Neural progenitor cell (in vitro differentiated cells): ENCODE measurements at places on chromosomes 1 and 21. TPM values are rescaled to one million over a fixed set of nuclear protein-coding genes. Genes with fewer than 3 reads are reported as not detected.

TRIM58 gene
- total RNA-seq = 0.09 and 0.26 TPM in 2 replicates

WNT4 gene
- 0.03 TPM in 1 of 2 replicates, not detected in the other for total RNA-seq

SLAMF6 gene
- not detected in 2 replicates for total RNA-seq

RGL1 gene
- 13.5 and 15.0 TPM in 2 replicates for total RNA-seq

KHDC4 gene
- total RNA-seq = 91.5 and 91.9 TPM in 2 replicates

SLC37A1 gene
- total RNA-seq = 1.2 and 6.1 TPM in 2 replicates

ANKRD65 gene
- 0.15 and 1.7 TPM in 2 replicates for total RNA-seq

RHOU gene
- total RNA-seq = 47.6 and 67.0 TPM in 2 replicates

DNA sequence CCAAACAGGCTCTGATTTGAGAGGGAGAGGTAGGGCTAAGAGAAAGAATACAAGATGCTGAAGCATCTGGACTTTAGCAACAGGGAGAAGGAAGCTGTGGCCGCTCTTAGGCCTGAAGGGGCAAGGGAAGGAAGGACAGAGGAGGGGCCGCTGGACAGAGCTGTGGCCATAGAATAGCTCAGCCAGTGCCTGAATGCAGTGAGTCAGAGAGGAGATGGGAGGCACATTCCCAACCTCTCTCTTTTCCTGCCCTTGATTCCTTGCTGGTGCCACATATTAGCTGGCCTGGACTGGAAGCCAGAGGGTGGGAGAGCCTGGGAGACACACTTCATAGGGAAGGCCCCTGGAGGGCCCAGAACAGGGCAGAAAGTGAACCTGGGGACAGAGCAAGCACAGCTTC lies 83.4 kb upstream of the POU3F1 start:
- no peak for DNase-seq

- DNase-seq = no peak
Measured at GRCh38 chr21:46168659-46169386, 13.4 kb upstream of the FTCD start.

DNA sequence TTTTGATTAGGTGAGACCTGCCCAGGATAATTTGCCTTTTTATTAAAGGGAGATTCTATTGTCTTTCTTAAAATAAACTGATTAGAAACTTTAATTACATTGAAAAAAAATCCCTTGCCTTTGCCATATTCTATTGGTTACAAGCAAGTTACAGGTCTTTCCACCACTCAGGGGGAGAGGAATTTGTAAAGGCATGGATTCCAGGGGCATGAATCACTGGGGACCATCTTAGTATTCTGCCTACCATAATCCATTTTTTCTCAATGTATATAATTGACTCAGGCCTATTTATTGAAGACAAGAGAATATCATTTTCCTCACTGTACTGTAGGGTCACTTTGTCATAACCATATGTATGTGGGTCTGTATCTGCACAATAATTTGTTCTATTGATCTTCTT lies 124.3 kb upstream of the PDE4B start:
- no peak for DNase-seq

GRCh38 chr21:41186755-41187536 lies 19.0 kb downstream of the BACE2 start:
- no peak for DNase-seq

DNA sequence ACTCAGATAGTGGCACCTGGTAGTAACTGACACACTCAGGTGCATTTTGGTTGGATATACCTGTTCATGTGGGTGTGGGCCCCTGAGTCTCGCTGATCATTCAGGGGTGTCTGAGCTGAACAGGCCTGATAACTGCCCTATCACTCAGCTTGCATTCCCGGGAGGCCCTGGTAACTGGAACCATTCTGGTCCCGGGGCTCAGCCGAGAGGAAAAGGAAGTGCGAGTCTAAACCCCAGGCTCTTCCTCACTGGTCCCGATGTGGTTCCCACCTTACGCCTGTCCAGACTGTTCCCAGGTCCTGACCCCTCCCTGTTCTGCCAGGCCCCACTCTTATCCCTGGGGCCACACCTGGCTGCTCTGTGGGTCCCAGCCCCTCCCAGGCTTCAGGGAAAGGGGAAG lies 11.7 kb upstream of the CDK18 start:
- no peak for DNase-seq

DNA sequence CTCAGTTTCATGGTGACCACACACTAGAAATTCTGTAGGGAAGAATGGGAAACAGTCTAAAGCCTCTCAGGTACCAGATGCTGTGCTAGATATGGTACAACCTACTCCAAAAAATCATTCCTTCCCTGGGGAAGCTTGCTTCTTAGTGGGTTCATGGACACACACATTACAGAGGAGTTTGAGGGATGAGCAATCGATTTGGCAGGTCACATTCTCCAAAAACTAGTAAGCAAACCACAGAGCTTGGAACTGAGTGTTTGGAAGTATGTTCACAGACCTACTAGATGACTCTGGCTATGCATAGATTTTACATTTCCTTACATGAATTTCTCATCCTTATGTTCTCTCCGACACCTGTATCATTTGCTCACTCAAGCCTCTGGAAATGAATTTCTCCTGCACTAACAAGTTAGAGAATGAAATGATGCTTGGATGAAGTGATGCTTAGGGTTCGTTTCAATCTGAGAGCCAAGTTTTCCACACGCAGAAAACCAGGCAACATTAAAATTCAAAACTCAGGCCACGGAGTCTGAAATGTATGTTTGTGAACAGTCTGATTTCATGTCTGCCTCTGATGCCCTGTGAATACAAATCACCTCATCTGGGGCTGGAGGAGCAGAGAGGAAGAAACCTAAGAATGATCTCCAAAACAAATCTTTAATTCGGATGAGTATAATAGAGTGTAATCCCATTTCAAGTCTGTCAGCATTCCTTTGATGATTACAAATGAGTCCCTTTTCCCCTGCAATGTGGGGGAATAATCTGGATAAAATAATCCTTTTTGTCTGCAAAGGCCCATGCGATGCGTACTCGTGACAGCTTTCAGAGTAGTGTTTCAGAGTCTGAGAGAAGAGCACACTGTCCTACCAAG lies 11.0 kb downstream of the EVA1C start:
- DNase-seq = no peak

- no peak for DNase-seq
Measured at GRCh38 chr1:219427403-219427802, 185.5 kb downstream of the ZC3H11B start.

DNA sequence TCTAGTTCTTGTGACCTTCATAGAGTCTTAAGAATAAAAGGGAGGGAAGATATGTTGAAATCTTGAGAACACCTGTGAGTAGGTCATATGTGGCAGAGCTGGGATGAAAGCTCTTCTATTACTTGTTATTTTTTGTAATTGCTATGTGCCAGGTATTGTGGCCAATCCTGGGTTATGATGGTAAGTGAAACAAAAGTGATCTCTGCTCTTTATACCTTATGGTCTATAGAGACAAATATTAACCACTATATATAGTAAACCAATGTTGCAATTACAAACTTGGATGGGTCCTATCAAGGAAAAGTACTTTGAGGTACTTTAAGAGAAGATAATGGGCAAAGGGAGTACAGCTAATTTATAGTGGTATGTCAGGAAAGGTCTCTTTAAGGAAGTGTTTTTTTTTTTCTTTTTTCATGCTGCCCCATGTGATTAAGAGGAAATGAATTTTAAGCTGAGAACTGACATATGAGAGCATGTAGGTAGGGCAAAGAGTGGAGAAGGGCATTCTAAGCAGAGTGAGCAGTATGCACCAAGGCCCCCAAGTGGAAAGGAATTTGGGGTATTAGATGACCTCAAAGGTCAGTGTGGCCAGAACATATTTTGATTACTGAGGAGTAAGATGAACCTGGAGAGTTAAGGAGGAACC lies 43.3 kb downstream of the POU2F1 start:
- DNase-seq = no peak

- no peak for DNase-seq
Measured at GRCh38 chr21:44730951-44731579, 19.7 kb upstream of the TSPEAR start.

- DNase-seq = no peak
Measured at GRCh38 chr1:159196543-159196942, 8.1 kb upstream of the ACKR1 start.

DNA sequence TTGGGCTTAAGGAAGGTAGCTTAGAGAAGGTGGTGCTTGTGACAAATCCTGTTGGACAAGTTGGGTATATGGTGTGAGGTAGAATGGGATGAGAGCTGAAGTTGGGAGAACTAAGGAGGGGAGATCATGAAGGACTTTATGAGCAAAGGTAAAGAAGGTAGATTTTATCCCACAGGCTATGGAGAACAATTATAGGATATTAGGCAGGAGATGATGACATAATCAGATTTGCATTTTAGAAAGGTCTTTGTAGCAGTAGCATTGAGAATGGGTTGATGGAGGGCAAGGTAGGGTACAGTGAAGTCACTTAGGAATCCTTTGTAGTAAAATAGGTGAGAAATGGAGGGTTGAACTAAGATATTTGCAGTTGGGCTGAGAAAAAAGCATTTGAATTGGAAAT lies 14.9 kb upstream of the TCHH start:
- no peak for DNase-seq

- DNase-seq = no peak
Measured at GRCh38 chr1:29459620-29459945, 223.3 kb downstream of the PTPRU start.

- DNase-seq = no peak
Measured at GRCh38 chr1:26218906-26219494, 15.0 kb upstream of the CEP85 start.

- DNase-seq = no peak
Measured at GRCh38 chr1:234486858-234487840, 8.2 kb upstream of the TARBP1 start.

DNA sequence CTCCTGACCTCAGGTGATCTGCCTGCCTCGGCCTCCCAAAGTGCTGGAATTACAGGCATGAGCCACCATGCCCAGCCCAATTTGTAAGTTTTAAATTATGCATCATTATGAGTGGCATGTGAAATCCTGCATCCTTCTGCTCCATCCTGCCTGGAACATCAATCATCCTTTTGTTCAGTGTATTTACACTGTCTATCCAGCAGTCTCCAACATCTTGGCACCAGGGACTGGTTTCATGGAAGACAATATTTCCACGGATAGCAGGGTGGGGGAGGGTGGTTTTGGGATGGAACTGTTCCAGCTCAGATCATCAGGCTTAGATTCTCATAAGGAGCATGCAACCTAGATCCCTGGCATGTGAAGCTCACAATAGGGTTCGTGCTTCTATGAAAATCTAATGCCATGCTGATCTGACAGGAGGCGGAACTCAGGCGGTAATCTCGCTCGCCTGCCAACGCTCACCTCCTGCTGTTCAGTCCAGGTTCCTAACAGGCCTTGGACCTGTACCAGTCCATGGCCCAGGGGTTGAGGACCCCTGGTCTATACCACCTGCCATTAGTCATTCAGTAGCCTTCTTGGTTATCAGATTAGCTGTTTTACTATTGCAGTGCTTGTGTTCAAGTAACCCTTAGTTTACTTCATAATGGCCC lies 22.2 kb upstream of the TCEA3 start:
- no peak for DNase-seq

DNA sequence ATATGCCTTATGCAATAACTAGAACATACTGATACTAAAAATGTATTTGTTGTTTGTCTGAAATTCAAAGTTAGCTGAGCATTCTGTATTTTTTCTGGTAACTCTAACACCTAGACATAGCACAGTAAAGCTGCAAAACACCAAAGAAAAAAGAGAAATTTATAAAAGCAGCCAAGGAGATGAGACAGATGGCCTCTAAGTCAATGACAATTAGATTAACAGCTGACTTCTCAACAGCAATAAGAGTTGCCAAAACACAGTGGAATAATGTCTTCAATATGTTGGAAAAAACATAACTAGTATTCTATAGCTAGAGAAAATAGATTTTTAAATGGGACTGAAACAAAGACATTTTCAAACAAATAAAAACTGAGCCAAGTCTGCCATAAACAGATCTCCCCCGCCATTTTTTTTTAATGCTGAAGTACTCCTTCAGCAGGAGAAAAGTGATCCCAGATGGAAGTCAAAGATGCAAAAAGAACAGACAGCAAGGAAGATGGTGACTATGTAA lies 81.3 kb downstream of the SYF2 start:
- DNase-seq = no peak

DNA sequence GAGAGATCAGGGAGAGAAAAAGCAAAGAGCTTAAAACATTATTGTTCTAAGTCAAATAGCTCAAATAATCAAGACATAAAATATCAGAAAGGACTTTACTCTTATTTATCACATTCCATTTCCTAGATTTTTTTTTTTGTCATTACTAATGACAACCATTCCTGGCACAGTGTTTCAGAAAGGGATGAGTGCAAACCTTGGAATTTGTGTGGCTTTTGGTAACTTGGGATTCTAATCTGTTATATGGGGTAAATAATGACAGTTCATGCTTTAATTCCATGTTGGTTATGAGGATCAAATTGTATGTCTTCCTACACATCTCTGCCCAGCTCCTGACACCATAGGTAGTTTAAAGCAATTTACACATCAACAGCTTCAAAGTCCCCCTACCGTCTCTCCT lies 358.4 kb upstream of the ADGRL4 start:
- no peak for DNase-seq

GRCh38 chr1:67818725-67819301 lies 14.5 kb downstream of the GNG12 start:
- DNase-seq = no peak

DNA sequence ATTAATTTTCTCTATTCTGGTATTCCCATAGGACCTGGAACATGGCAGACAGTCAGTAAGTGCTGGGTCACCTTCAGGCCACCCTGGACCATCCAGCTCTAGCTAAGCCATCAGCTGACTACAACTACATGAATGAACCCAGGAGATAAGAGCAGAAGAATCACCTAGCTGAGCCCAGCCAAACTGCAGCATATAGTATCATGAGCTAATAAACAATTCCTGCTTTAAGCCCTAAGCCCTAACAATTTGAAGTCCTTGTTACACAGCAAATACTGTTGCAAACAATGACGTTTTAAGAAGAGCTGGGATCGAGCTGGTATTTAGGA lies 14.2 kb upstream of the CITED4 start:
- DNase-seq = no peak

- DNase-seq = no peak
Measured at GRCh38 chr1:113178522-113178921, 105.5 kb downstream of the LRIG2 start.

DNA sequence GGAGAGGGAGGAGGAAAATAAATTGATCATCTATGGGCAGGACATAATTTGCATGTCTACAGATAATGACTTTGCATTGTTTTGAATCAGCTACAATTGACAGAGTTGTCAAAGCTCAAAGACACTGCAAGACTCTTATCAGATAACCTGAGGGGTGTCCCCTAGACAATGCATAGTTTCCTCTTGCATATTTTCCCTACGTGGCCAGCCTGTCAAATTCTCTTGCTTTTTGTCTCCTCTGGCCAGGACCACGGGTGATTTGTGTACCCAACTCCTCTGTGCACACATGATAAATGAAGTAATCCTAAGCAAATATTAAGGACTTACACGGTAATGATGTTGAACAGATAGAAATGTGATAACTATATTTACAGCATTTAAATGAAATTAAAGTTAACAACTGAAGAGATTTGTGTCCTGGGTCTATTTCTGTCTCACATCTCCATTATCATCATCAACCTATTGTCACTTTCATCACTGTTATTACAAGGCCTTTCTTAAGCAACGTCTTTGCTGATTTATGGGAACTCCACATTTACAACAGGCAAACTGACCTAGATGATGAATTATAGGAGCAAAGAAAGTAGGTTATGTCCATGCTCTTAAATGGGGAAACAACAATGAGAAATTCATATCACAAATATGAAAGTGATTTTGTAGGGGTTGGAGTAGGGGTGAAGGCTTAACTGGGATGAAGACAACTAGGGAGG lies 18.8 kb downstream of the BATF3 start:
- no peak for DNase-seq

- DNase-seq = peak; percentile 57
Measured at GRCh38 chr1:3533067-3534048, 78.0 kb downstream of the MEGF6 start.
